ENCODE measurements at places on chromosomes 1 and 21. TPM values are rescaled to one million over a fixed set of nuclear protein-coding genes. Genes with fewer than 3 reads are reported as not detected.

The FCRL6 gene
- total RNA-seq = not detected

The CYB5RL gene
- total RNA-seq = 9.1 TPM

- no peaks in the 10 kb centered on the region for H3K4me1 ChIP-seq
- no peak overlapping the region for H3K4me3 ChIP-seq
- H3K27me3 ChIP-seq = no peaks in the 10 kb centered on the region
Observed at GRCh38 chr1:46277658-46278373, 25.6 kb downstream of the LRRC41 start.

GRCh38 chr1:18908911-18909771 is 6.8 kb upstream of the ALDH4A1 start:
- DNase-seq = no peak
- H3K36me3 ChIP-seq = peaks cover 27% of the 10 kb centered on the region
- peaks cover 16% of the 10 kb centered on the region for H3K4me1 ChIP-seq
- H3K27ac ChIP-seq = peak overlapping the region; percentile 42

The THEMIS2 gene
- 19.6 TPM for total RNA-seq

All from activated naive CD8-positive, alpha-beta T cell treated with anti-CD3 and anti-CD28 coated beads for 36 hours (primary cell).